EL (cell line): ENCODE measurements at places on chromosomes 2 and 18.
A peak's percentile ranks its signal among the peaks of the same experiment; 100 is the strongest.

DNA sequence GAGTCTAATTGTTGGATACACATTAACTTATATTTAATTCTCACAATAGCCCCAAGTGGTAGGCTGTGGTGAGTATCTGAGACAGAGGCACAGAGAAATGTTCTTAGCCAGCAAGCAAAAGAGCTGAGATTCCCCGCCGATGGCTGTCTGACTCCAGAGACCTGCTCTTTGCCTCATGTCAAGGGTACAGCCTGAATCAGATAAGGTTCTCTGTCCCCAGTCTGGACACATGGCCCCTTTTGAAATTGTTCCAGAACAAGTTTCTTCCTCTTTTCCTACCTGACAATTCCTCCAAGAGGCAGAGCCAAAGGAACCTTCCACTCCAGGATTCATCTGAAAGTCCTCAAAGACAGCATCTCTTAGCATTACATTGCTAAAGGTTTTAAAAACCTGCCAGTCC lies 512.9 kb upstream of the TNP1 start:
- DNase-seq: no peak

DNA sequence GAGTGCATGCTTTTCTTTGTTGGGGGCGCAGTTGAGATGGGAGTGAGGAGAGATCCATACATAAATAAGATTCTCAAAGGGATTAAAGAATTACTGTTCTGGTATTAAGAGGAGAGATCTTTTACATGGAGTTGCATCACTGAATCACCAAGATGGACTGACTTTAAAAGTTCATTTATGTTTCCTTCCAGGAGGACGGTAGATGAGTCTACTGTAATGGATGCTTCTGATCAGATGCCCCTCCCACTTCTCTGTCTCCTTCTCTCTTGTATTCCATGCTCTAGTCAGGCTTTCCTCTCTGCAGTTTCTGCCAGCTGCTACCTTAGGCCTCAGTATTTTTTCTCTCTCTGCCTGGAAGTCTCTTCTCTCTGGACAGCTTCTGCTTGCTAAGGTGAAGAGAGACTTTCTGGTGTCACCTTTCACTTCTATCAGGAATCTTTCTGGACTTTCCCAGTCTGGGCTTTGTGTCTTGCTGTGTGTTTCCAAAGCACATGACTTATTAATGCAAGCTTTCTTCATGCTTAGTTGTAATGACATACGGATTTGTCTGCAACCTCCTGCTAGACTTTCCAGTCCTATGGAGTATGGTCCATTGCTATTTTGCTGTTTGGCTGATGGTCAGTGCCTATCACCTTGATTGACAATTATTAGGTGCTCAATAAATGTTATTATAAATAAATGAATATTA lies 23.6 kb downstream of the FAM171B start:
- no peak for DNase-seq

DNA sequence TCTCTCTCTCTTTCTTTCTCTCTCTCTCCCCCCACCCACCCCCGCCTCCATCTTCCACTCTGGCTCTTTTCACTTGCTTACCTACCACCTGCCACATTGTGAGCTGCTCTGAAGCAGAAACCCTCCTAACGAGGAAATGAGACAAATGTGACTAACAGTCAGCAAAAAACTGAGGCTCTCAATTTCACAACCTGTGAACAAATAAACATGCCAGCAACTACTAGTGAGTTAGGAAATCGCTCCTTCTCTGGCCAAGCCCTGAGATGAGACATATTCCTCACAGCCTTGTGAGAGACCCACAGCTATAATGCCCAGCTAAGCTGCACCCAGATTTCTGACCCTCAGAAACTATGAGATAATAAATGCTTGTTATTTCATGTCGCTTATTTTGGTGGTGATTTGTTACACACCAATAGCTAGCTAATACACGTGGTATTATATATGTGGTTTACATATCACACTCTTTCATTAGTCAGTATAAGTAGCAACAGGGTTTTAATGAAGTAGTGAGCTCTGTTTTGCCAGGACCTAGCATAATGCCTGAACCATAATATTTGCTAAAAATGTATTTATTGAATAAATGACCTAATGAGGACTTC lies 8.4 kb upstream of the ZNF521 start:
- no peak for DNase-seq

DNA sequence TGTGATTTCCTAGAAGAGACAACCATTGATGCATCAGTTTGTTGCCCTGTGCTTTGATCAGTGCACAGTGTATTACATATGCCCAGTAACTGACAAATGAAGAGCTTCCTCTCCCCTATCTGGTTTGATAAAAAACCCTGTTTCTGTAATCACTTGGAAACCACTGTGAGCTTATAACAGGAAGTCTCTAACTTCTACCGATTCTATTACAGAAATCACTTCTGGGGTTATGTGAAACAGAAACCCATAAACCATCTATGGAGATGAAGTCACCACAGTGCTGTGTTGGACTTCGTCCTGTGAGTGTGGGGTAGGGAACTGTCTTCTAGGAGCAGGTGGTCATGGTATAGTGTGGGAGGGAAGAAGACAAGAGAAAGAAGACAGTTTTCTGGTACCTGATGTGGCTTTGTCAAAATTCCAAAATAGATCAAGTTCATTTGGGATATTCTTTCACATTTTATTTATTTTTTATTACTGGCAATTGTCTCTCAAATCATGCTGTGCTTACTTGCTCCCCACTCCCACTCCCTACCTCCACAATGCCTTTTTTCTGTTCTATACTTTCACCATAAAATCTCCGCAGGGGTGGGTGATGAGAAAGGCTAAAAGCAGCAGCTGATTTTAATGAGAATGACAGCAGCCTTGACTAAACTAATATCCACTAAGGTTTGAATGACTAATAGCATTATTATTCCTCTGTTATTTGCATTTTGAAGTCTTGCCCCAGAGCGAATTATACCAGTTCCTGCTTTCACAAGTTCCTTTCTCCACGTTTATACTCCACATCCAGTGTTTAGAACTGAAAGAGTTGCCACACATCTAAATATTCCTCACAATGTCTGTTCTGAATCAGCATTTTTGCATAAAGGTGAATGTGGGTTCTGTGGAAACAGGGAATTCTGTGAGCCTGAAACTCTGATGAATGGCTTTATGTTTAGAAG lies 41.7 kb upstream of the RND3 start:
- DNase-seq: peak; percentile 92

DNA sequence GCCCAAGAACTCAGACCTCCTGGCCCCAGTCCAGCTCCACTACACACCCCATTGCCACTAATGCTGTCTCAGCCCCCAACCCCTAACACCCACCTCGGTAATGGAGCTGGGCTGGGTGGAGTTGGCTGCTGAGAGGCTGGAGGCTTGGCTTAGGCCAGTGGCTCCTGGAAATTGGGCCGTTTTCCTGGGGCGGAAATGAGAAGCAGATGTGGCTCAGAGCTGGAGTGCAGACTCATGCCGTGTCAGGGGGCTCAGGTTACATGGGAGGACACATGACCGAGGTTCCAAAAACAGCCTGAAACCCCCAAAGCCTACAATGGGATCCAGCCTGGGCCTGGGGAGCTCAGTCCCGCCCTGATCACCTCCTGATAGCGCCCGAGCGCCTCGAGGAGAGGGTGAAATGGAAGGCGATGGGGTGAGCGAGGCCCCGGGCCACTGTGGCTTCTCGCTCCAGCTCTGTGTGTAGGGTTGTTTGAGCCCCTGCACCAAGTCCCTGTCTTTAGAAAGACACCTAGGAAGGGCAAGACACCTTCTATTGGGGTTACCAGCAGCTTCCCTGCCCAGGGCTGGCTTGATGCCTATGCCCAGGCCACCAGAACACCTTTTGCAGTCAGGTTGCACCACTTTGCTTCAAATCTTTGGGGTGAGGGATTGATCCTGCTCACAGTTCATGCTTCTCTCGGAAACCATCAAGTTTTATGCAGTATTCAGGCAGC lies 175.7 kb upstream of the HAAO start:
- DNase-seq: peak; percentile 90

DNA sequence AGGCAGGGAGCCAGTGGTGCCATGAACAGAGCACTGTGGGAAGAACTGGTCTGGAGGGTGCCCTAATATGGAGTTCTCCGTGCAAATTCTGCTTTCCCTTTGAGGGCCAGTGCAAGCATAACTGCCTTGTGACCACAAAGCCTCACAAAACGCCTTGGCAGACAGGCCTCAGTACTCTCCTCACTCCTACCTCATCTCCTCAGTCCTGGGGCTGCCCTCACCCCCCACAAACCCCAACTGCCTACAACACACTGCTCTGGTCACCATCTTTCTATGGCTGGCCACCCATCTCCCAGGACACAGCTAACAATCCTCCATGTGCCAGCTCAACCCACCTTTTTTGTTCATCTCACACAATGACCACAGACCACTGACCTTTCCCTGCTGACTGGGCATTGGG lies 8.9 kb downstream of the COX5B start:
- DNase-seq: no peak

GRCh38 chr2:74983631-74984392 lies 25.4 kb downstream of the POLE4 start:
- no peak for DNase-seq

GRCh38 chr2:136112317-136113208 lies 5.4 kb downstream of the CXCR4 start:
- DNase-seq: no peak

GRCh38 chr2:6336752-6337471 lies 528.8 kb downstream of the CMPK2 start:
- DNase-seq: no peak

GRCh38 chr2:40120026-40120425 lies 331.9 kb downstream of the SLC8A1 start:
- DNase-seq: no peak

DNA sequence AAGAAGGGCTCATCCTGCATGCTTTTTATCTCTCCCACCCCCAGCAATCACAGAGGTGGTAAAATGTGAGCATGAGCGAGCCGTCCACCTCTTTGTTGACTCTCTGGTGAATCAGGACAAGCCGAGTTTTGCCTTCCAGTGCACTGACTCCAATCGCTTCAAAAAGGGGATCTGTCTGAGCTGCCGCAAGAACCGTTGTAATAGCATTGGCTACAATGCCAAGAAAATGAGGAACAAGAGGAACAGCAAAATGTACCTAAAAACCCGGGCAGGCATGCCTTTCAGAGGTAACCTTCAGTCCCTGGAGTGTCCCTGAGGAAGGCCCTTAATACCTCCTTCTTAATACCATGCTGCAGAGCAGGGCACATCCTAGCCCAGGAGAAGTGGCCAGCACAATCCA lies 19.5 kb downstream of the LIPG start:
- DNase-seq: no peak

DNA sequence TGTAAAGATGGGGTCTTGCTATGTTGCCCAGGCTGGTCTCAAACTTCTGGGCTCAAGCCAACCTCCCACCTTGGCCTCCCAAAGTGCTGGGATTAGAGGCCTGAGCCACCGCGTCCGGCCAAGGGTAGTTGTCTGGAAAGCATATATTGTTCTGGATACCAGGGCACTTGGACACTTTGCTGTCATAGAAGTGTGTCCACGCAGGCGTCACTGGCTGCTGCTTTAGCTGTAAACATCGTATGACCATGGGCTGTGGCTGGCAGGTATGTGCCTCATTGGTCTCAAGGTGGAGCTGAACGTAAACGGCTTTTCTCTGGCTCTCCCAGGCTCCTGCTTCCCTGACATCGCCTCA lies 3.2 kb upstream of the GPR35 start:
- DNase-seq: no peak

GRCh38 chr2:13572466-13572865 lies 855.7 kb downstream of the TRIB2 start:
- DNase-seq: no peak

GRCh38 chr2:41896186-41896846 lies 151.5 kb upstream of the PKDCC start:
- DNase-seq: no peak

DNA sequence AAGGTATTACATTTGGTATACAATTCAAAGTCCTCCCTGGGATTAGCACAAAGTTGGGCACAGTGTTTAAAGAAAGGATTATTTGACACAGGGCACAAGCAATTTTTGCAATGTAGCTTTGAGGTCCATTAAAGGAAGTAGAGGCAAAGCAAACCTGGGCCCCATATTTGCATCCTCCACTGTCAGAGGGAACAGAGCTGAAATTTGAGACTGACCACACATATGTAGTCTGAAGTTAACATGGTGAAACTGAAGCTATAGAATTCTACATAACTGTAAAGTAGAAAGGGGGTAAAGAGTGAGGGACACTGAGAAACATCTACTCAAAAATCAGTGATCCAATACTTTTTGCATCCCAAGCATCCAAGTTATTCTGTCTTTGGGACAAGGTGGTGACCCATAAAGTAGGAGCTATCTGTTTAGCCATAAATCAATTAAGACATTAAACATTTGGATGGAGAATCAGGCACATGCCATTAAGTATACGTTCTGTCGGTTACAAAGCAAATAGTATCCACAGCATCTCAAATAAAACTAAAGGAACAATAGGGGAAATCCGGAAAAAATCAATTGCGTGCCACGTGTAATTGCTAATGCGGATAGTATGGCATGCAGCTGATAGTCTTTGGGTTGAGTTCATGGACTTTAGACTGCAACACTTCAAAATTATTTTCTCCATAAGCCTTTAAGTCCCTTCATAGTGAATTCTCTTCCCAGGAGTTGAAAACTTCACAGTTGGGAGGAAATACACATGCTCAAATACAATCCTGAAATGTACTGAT lies 72.6 kb downstream of the PLEKHM3 start:
- no peak for DNase-seq

DNA sequence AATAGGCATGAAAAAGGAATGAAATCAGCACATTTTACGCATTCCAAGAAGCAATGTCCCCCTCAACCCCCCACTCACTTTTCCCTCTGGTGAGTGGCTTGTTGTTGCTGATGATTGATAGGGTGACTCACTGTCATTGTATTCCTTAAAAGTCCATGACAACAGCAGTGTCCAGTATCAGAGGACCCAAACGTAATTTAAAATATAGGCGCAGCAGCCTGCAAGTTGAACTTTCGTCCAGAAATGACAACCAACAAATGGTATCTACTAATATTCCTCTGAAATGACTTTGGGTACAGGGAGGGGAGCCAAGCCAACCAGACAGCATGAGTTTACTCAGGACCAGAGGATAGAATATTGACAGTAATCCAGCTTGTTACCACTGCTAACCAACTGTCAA lies 182.9 kb upstream of the SIX3 start:
- DNase-seq: no peak

GRCh38 chr18:78160961-78161656 lies 818.5 kb upstream of the SALL3 start:
- no peak for DNase-seq

GRCh38 chr2:149735237-149735958 lies 147.8 kb upstream of the MMADHC start:
- no peak for DNase-seq

DNA sequence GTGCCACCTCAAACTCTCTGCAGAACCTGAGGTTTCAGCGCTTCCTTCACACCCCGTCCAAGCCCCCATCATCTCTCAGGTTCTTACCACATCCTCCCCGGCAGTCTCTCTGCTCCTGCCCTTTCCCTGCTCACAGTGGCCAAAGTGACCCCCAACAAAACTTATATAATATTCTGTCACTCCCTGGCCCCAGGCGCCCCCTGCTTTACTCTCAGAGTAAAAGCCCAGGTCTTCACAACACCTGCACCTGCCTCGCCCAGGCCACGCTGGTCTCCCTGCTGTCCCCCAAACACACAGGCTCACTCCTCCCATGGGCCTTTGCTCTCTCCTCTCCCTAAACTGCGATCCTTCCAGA lies 6.4 kb downstream of the ITGB1BP1 start:
- no peak for DNase-seq
